Activated CD8-positive, alpha-beta memory T cell treated with anti-CD3 and anti-CD28 coated beads, Interleukin-2, amount 50 U/mL, for 48 hours (primary cell): ENCODE measurements at places on chromosomes 4 and X.

GRCh38 chrX:51608126-51608525, 10.6 kb downstream of the CENPVL3 start:
- DNase-seq: no peak

- no peak for DNase-seq
Observed at GRCh38 chr4:19195696-19196095, 1056.0 kb upstream of the SLIT2 start.

- DNase-seq: peak; percentile 83
Observed at GRCh38 chr4:56656346-56656643, 24.8 kb downstream of the HOPX start.

GRCh38 chr4:87819281-87819919, 13.4 kb upstream of the MEPE start:
- no peak for DNase-seq

- no peak for DNase-seq
Observed at GRCh38 chrX:107117993-107118321, 665 bp downstream of the RBM41 start.

GRCh38 chr4:5793514-5793913, 82.5 kb downstream of the EVC start:
- no peak for DNase-seq

DNA sequence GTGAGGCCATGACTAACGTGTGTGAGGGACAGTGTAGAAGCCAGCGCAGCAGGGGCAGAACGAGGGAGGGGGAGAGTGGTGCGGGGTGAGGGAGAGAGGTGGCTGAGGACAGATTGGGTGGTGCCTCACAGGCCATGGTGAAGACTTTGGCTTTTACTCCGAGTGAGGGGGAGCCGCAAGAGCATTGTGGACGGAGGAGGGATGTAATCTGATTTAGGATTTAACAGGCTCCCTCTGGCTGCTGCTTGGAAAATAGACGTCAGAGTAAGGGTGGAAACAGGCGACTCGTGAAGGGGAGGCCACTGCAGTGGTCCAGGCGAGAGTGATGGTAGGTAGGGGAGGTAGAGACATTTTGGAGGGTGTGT, 13.0 kb downstream of the PPP1R3F start:
- no peak for DNase-seq

DNA sequence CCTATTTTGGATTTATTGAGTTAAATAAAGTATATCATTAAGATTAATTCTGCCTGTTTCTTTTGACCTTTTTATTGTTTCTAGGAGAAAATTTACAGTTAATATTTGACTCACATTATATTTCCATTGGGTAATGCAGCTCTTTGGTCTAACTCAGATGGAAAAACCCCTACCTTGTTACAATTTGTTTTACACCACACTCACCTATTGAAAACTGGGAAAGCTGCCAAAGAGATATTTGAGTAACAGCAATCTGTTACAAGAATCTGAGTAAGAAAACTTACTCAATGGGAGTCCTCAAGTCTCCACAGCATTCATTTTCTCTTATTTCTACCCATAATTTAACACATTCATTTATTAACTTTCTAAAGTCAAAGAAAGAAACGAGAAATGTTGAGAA, 108.0 kb upstream of the TLL1 start:
- DNase-seq: no peak

- DNase-seq: no peak
Observed at GRCh38 chr4:165874072-165874790, 1.2 kb downstream of the TLL1 start.

- no peak for DNase-seq
Observed at GRCh38 chr4:103197765-103198110, 405 bp downstream of the CENPE start.

GRCh38 chrX:154125391-154126040, 18.5 kb upstream of the OPN1LW start:
- no peak for DNase-seq

DNA sequence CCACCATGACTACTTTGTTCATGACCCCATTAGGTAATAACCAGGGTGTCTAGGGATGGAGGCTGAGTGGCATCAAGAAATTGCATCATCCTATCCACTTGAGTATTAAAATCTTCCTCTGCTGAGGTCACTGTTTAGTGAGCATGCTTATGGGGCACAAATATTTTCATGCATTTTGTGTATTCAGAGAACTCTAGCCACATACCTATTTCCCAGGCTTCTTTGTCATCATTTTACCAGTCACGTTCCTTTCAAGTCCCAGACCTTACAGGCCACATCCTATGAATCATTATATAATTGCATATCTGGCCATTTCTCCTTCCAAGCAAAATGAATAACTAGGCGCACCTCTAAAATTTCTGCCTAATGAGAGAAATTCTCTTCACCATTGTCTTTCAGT, 1882.9 kb upstream of the AGA start:
- no peak for DNase-seq

- no peak for DNase-seq
Observed at GRCh38 chrX:129997086-129997485, 14.7 kb downstream of the BCORL1 start.

DNA sequence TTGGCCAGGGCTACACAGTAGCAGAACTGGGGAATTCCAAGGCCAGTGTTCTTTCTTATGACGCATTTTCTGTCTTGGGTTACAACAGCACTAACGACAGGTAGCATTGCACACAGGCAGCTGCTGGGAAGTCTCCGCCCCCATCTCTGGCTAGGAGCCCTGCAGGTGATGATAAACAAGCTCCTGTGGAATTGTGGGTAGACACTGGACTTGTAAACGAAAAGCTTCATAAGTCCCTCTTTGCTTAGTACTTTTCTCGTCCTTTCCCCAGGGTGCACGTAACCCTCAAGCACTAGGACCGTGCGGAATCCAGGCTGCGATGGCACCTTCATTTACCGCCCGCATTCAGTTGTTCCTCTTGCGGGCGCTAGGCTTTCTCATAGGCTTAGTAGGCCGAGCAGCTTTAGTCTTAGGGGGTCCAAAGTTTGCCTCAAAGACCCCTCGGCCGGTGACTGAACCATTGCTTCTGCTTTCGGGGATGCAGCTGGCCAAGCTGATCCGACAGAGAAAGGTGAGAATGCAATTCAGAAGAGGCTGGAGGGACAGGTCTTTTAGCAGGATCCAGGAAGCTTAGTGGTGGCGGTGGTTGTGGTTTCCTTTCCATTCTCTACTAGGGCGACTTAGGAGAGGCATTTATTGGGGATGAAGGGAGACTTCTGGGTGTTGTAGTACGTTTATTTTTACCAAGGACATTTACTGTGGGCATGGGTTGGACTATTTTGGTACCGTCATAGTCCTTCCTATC, at the start of gene FAAH2:
TSS of gene FAAH2 (plus strand) at position 200 of the 745 bp plus-strand sequence. CDS start at position 320, 120 bp downstream.
- peak; percentile 60 for DNase-seq

- no peak for DNase-seq
Observed at GRCh38 chrX:13891377-13892140, 74.7 kb upstream of the GPM6B start.

GRCh38 chrX:8090906-8091305, 80.2 kb downstream of the VCX2 start:
- DNase-seq: no peak

GRCh38 chr4:40662962-40663604, 33.4 kb upstream of the RBM47 start:
- no peak for DNase-seq

GRCh38 chrX:18286322-18286831, 65.7 kb upstream of the BEND2 start:
- no peak for DNase-seq

- no peak for DNase-seq
Observed at GRCh38 chr4:89491761-89492160, 184.2 kb upstream of the GPRIN3 start.

- no peak for DNase-seq
Observed at GRCh38 chr4:53861856-53862610, 202.4 kb downstream of the CHIC2 start.

- DNase-seq: no peak
Observed at GRCh38 chr4:183342541-183343533, 20.6 kb upstream of the CLDN24 start.

DNA sequence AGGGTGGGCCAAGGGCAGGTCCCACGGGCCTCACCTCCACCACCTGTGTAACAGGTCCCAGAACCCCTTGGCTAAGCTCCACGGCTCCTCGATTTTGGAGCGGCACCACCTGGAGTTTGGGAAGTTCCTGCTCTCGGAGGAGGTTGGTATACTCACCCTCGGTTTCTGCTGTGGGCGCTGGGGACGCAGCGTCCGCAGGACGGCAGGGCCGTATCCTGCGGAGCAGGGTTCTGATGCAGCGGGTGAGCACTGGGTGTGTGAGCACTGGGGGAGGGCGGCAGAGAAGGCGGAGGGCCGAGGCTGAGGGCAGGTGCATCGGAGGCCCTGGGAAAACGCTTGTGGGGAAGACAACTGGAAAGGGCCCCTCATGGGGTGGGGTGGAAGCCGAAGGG, 11.0 kb downstream of the ATP5ME start:
- DNase-seq: no peak

DNA sequence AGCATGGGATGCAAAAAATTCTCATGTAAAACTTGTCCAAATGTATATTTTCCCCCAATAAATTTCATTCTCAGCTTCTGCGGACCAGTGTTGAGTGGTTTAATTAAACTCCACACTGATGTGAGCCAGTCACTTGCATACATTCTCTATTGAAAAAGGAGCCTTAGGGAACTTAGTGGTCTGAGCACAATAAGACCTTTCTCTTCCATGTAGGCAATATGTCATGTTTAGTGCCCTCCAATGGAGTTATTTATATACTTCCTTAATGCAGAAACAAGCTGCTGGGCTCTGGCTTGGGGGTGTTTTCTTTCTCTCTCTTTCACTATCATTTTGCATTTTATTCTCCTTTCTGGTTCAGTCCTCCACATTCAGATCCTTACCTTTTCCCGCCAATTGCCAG, 196.9 kb downstream of the ANAPC10 start:
- no peak for DNase-seq

GRCh38 chr4:155900381-155900780, 3.1 kb upstream of the TDO2 start:
- DNase-seq: no peak

DNA sequence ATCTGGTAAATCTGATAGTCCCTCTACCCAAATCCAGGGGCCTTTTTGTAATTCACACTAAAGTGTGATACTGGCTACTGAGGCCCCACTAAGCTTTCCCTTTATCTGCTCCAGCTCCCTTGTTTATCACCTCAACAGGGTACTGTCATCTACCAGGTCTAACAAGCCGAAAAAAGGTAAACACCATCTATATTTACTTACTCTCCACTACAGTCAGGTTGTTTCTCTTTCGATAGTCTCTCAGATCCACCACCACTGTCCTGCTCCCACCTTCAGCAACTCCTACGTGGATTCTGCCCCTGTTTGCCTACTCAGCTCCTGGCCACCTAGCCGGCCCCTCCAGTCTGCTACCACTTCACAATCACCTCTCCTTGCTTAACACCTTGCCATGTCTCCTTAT, 3.3 kb downstream of the ITIH6 start:
- no peak for DNase-seq
